ENCODE measurements at places on chromosomes 7 and 10.

DNA sequence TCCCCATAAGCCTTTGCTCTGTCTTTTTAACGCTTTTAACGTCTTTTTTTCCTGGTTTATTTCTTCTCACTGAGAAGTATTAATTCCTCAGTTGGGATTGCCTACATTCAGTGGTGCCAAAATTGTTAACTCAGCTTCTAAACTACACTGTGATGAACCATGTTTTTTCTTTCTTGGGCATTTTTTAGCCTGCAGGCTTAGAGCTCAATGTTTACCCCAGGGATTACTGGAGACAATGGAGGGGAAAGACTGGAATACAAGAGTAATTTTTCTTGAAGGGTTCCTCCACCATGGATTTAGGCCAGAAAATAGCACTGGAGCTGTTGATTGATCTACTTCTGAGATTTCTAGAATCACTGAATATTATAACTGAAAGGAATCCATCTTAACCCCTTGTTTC, 19.8 kb downstream of the STAMBPL1 start:
- H3K4me1 ChIP-seq, result peaks cover 6% of the 10 kb centered on the region
- H3K27me3 ChIP-seq, result no peaks in the 10 kb centered on the region
- peaks cover 22% of the 10 kb centered on the region for H3K36me3 ChIP-seq
- H3K4me3 ChIP-seq, result no peak overlapping the region
- no peak for DNase-seq

DNA sequence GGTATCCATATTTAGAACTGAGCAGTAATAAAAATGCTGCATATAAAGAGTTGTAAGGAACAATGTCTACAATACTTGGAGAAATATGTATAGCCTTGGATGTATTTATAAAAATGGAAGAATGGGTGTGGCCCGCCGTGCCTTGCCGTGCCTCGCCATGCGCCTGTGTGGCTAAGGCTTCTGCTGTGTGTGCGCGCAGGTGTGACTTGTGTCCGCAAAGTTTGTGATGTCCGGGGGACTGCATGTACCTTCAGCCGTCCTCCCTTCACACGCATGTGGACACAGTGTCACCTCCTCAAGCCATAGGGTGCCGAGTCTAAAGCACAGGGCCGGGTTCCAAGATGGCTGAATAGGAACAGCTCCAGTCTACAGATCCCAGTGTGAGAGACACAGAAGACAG, 9.8 kb downstream of the SAMD9 start:
- DNase-seq, result no peak
- H3K36me3 ChIP-seq, result peaks cover 35% of the 10 kb centered on the region
- H3K4me1 ChIP-seq, result no peaks in the 10 kb centered on the region
- no peak overlapping the region for H3K27ac ChIP-seq
- H3K27me3 ChIP-seq, result no peaks in the 10 kb centered on the region
- H3K4me3 ChIP-seq, result no peak overlapping the region

GRCh38 chr10:86203162-86203905, 163.3 kb downstream of the GRID1 start:
- no peaks in the 10 kb centered on the region for H3K4me1 ChIP-seq
- H3K27me3 ChIP-seq, result no peaks in the 10 kb centered on the region
- no peak overlapping the region for H3K27ac ChIP-seq
- DNase-seq, result peak; percentile 24

- no peaks in the 10 kb centered on the region for H3K4me1 ChIP-seq
- no peak for DNase-seq
- H3K27me3 ChIP-seq, result no peaks in the 10 kb centered on the region
- no peaks in the 10 kb centered on the region for H3K36me3 ChIP-seq
- H3K27ac ChIP-seq, result no peak overlapping the region
- no peak overlapping the region for H3K4me3 ChIP-seq
Measured at GRCh38 chr7:151132461-151133205, 34.9 kb downstream of the GBX1 start.

- H3K4me3 ChIP-seq, result no peak overlapping the region
- H3K36me3 ChIP-seq, result peaks cover 86% of the 10 kb centered on the region
- H3K4me1 ChIP-seq, result no peaks in the 10 kb centered on the region
Measured at GRCh38 chr7:99041526-99041925, 102.4 kb downstream of the SMURF1 start.
